ENCODE measurements at places on chromosomes 1 and 21.

- DNase-seq: no peak
These were observed 130.4 kb downstream of the HS2ST1 start for GRCh38 chr1:87044840-87045239.

- peak; percentile 50 for DNase-seq
These were observed 72.6 kb upstream of the TARDBP start for GRCh38 chr1:10939654-10940450.

GRCh38 chr1:220843481-220844011, 35.7 kb upstream of the HLX start:
- DNase-seq: no peak

- no peak for DNase-seq
These were observed 7.9 kb upstream of the MRPS15 start for GRCh38 chr1:36471830-36472641.

GRCh38 chr1:220323717-220324116, 51.5 kb upstream of the RAB3GAP2 start:
- DNase-seq: no peak

DNA sequence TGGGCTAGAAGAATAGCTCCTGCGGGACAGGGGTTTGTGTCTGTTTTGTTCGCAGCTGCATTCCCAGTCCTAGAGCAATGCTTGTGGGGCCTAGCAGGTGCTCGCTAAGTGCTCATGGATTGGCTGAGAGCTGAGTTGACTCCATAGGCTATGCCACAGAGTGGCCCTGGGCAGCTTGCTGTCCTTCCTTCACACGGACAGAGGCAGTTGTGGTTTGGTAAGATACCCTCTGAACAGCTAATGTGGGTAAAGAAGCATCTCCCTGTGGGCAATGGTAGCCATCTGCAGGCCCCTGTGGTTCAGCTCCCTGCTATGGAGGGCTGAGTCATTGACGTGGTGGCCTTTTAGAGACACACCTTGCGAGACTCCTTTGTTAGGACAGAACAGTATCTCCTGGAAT, 23.5 kb upstream of the LBR start:
- DNase-seq: no peak

DNA sequence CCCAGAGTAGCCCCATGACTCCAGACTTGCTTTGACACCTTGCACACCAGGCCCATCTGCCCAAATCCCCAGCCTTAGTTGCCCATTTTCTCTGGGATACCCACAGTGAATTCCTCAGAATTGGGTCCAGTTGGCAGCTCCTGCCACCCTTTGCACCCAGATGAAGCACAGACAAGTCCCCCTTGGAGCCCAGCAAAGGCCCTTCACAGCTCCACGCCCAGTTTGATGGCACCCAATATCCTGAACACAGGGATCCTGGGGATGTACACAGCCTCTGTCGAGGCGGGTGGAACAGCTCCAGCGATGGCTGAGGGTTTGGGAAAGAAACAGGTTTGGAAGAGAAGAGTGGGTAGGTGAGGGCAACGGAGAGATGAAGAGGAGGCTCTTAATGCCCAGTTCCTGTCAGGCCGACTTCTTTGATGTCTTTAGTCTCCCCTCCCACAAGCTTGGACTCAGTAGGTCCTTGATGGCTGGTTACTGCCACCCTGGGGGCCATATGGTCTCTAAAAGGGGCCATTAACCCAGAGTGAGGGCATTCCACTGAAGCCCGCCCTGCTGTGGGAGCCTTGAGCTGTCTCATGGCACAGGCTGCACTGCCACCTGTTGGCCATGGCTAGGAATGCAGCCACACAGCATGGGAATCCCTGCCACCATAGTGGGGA, 21.7 kb downstream of the TMEM53 start:
- peak; percentile 62 for DNase-seq

DNA sequence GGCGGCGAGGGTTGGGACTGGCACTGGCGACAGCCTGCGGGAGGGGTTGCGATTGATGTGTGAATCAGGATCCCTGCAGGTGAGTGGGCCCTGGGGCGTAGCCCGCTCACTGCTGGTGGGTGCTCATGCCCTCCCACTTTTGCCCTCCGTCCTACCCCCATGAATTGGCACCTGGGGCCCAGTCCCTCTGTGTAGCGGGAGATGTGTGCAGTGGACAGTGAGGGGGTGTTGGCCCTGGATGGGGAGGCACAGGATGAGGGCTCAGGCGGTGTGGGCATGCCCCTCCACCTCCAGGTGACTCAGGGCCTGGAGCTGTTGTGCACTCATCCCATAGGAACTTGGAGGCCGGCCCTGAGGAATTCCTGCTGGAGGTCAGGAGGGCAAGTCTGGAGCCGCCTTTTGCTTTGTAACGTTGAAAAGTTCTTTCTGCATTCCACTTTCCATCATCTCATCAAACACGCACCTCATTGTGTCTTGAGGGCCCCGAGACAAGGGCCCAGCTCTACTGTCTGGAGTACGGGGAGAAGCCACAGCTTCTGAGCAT, 3.0 kb downstream of the PEAR1 start:
- DNase-seq: no peak

DNA sequence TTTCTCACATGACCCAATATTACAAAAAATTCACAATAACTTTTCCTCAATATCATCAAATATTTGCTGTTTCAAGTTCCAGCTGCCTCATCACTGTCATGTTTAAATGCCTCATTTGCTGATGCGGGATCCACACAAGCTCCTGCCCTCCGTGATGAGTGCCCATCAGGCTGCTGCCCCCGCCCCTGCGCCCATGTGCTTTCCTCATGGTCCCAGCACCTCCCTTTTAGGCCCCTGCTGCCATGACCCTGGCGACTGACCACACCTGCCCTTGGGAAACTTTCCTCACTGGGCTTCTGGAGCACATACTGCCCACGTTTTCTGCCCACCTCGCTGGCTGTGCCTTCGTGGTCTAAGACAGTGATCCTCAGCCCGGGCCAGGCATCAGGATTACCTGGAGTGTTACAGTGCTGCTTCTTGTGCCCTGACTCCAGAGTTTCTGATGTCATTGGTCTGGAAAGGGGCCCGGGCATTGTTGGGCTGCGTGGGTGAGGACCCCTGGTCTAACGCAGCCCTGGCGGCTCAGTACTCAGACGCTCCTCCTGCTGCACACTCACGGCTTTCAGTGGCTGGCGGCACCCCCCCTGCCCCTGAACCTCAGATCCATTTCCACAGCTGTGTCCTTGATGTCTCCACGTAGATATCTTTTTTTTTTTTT, 20.5 kb downstream of the PLEKHM2 start:
- no peak for DNase-seq

DNA sequence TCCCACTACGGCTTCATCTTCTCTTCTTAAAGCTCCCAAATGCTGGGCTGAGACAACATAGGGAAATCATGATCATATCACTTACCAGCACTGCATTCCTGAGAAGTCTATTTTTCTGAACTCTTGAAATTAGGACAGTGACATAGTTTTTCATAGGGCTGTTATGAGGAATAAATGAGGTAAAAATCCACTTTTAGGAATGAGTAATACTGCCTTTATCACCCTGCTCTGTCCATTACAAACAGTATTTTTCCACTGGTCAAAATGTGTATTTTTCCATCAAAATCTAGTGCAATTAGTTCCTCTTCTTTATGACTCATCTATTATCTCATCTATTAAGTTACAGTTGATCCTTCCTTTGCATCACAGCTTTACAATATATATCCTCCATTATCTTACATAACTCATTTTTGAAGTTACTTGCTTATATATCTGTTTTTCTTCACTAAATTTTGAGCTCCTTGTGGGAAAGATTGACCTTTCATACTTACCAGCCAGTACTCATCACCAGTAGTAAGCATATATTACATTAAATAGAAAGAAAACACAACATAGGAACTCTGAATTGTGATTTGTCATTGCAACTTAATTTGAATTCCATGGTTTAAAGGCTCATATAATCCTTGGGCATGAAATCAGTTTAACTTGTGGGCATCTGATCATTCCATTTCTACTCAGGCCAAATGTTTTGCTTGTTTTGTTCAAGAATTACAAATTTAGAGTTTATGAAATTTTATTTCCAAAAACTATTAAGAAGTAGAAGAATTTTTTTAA, 37.1 kb downstream of the PRRX1 start:
- no peak for DNase-seq

DNA sequence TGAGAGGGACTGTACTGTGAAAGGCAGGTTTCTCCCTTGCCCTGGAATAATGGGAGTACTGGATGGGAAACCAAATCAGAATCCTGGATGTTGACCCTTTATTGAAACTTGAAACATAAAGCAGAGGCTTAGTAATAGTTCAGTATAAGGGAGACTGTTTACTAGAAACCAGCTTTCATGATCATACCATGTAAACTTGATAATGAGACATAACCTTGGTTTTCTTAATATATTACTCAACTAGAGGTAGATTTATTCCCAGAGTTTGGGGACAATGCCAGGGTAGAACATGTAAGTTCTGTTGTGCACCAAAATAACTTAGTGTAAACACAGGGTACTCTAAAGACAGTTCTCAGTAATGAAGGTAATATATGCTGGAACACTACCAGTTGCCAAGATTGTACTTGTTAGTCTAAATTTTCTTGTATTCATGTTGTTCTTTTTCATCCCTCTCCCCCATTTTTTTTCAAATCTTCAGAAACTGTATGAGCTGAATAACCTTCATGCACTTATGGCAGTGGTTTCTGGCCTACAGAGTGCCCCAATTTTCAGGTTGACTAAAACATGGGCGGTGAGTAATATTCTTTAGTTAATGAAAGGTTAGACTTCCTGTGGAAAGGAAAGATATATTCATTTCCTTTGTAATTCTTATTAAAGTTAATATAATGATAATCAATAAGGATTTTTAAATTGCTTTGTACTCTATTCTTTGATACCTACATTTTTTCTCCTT, 49.6 kb downstream of the ANGPTL1 start:
- no peak for DNase-seq

DNA sequence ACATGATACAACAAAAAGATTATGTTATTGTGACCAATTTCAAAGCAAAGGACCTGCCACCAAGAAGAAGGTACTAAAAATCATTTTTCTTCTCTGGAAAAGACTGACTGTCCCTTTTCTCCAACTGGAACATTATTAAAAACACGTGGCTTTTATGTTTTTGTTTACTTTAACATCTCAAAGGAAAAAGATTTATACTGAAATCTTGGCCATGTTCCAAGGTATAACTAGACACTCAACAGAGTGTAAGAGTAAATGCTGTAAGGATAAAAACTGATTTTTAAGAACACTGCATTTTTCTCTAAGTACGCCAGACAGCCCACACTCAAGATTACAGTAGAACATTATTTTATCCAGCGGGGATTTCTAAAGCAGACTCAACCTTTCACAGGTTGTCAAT, 62.1 kb downstream of the BRWD1 start:
- no peak for DNase-seq

GRCh38 chr1:202063093-202063492, 52.7 kb downstream of the ELF3 start:
- DNase-seq: no peak

Measured in activated CD4-positive, alpha-beta T cell treated with anti-CD3 and anti-CD28 coated beads, Interleukin-2, amount 50 U/mL, for 24 hours (primary cell).